ENCODE measurements at places on chromosomes 11 and 22. TPM values are rescaled to one million over a fixed set of nuclear protein-coding genes. Genes with fewer than 3 reads are reported as not detected.

- no peak for DNase-seq
Measured at GRCh38 chr11:5611627-5612026, 13.2 kb upstream of the TRIM34 start.

DNA sequence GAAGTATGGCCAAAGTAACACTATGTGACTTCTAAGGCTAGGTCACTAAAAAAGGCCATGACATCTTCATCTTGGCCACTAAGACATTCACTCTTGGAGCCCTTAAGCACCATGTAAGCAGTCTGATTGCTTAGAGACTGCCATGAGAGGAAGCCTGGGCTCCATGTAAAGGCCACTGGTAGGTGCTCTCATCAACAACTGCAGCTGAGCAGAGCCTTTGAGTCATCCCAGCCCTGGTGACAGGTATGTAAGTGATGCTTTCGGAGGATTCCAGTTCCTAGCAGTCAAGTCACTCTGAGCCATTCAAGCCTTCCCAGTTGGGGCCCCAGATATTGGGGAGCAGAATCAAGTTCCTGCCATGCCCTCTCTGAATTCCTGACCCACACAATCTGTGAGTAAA lies 26.2 kb downstream of the GAB2 start:
- DNase-seq, result no peak

- DNase-seq, result no peak
Measured at GRCh38 chr11:35373284-35373933, 45.9 kb downstream of the SLC1A2 start.

ANO9 gene
- 0.82 TPM for total RNA-seq

DNA sequence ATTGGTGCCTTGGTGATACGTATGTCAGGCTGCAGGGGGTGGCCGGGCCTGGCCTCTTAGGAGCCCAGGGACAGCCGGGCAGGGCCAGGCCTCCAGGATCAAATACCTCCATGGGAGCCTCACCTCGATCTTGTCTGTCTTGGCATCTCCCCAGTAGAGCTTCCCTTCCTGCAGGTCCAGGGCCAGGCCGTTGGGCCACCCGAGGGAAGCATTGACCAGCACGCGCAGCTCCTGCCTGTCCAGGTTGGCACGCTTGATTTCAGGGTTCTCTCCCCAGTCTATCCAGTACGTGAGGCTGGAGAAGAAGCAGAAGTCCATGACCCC lies 137.7 kb downstream of the CRYBB2 start:
- no peak for DNase-seq

DNA sequence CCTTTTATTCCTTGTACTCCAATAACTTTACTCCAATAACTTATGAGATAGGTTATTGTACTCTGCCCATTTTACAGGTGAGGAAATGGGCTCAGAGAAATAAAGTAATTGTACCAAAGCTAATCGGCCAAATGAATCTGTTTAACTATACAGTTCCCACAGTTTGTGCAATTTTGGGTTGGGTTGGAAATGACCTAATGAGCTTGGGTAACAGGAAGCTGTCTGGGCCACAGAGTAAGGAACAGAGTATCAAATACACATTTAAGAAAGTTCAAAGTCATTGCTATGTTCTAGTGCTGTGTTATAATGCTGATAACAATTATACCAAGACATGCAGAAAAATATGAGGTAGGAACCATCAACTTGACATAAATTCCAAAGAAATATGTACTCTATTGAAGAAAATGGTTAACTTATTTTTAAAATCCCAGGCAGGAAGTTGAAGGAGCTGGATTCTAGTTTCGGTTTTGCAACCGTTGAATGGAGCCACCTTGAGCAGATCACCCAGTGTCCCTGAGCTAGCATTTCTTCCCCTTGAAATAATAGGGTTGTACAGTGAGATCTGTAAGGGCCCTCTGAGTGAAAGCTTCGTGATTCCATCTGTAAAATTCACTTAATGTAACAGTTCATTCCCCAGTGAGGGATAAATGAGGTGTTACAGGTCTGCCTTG lies 360.9 kb upstream of the NARS2 start:
- no peak for DNase-seq

- no peak for DNase-seq
Measured at GRCh38 chr11:67522844-67523555, at the start of gene CABP2. Gene CABP2 (minus strand): TSS chr11:67523446. CDS start chr11:67523326, 120 bp downstream.

OR52E8 gene
- not detected for total RNA-seq

NDUFV1 gene
- 117 TPM for total RNA-seq

DNA sequence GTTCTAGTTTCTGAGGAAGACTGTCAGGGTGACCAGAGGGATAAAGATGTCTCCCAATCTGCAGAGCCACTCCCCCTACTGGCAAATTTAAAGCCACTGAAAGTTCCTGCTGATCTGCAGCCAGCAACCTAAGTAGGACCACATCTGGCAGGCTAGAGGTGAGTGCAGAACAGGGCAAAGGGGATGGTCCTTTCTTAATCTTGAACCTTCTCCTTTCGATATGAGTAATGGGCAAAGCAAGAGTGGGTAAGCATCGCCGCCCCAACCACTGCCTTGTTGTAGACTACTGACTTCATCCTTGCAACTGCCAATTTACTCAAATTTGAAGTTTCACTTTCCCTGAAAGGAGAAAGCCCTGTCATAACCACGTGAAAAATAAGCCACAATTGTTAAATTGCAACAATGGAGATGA lies 30.7 kb downstream of the SCUBE2 start:
- no peak for DNase-seq

DNA sequence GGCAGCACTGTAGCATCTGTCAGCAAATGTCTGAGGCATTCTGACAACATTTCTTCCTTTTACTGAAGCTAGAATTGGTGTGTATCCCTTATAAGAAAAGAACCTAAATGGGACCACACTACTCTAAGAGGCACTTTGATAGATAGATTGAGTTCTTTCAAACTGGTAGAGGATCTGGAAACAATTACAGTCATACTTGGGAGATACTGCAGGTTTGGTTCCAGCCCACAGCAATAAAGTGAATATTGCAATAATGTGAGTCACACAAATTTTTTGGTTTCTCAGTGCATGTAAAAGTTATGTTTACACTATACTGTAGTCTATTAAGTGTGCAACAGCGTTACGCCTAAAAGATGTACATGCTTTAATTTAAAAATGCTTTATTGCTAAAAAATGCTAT lies 96.9 kb downstream of the SBF2 start:
- DNase-seq, result no peak

MS4A6E gene
- total RNA-seq, result not detected

MMP26 gene
- total RNA-seq, result not detected

GRCh38 chr11:104602643-104603042 lies 295.6 kb downstream of the CASP12 start:
- DNase-seq, result no peak

GRCh38 chr11:58199271-58199670 lies 4.7 kb downstream of the OR1S2 start:
- DNase-seq, result no peak

GRCh38 chr11:123729602-123730001 lies 11.9 kb downstream of the ZNF202 start:
- no peak for DNase-seq

DNA sequence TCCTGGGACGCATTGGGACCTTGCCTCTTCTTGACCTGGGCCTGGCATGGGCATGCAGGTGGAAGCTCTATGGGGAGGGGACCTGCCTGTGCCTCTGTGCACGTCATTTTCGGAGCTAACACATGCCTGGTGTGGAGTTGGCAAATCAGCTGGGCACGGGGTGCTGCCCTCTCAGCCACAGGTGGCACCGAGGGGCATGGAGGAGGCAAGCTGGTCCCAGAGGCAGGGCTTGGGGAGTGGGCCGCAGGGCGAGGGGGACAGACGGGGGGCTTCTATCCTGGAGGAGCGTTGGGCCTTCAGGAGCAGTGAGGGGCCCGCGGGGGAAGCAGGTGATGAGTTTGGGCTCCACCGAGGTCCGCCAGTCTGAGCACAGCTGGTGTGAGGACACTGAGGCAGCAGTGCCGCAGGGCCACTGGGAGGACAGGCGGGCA lies 362.0 kb downstream of the TBC1D22A start:
- DNase-seq, result no peak

DNA sequence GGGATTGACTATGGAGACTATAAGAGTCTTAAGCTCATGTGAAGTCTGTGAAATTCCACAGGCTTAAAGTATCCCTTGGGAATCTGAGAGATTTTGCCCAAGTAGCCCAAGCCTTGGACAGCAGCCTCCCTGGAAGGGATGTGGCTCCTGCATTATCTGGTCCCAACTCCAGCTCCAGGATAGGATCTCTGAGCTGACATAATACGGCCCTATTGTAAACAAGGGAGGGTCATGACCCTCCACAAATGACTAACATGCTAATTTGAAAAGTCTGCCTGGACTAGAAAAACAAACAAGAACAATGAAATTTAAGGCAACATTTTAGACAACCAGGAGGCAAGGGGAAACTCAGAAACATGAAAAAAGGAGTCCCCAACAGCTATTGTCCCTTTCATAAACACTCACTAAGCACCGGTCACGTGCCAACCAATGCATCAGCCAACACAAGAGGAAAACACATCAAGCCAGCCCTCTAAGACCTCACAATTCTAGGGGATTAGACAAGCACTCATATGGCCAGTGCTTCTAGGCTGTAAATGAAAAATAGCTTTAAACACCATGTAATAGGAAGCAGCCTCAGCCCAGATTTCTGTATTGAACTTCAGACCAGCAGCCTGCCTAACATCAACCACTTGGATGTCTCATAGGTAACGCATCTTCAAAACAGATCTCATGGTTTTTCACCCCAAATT lies 101.2 kb upstream of the TIMP3 start:
- DNase-seq, result no peak

DNA sequence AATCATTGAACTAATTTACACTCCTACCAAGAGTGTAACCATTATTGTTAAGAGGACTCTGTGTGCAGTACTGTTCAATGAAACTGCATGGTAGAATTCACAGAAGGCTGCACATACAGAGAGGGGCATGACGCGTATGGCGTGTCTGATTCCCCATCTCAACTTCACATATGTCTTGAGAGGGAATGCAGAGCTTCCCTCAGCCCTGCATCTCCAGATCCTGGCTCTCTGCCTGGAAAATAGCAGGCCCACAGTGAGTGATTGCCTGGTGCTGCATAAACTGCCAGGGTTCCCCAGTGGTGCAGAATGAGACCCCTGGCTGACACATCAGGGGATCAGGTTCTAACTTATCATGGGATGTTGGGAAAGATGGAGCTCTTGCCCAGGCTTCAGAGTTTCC lies 260.2 kb upstream of the ISX start:
- DNase-seq, result no peak

INPP5J gene
- total RNA-seq, result 3.0 TPM

RAB39A gene
- total RNA-seq, result 0.67 TPM

FXYD6 gene
- 8.1 TPM for total RNA-seq

GRCh38 chr11:86458294-86459001 lies 83.8 kb downstream of the CCDC81 start:
- DNase-seq, result no peak

SCGB1C1 gene
- total RNA-seq, result not detected

DNA sequence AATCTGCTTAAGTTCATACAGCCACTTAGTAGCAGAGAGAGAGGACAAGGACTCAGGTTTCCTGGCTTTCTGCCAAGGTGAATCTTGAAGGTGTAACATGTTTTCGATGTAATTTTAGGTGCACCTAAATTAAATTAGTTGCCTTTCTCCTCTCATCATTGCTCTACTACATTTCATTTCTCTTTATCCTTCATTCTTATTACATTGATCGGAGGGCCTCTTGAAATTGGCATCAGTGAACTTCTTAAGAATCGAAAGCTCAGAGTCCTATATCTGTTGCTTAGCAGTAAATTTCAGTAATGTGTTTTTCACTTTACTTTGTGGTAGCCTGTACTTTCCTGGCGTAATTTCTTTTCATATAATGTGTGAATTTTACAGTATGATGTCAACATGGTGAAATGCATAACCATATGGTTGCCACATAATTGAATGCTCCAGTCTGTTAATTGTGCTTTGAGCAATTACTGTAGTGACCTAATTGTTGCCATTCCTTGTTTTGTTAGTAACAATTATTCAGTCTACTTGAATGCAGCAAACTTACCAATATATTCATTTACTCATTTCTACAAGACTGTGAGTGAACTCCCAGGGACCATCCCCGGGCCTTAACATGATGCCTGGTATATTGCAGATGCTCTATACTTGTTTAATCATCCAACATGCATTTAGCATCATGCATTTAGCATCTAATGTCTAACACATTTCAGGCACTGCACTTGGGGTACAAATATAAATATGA lies 138.1 kb downstream of the MAML2 start:
- no peak for DNase-seq

DNA sequence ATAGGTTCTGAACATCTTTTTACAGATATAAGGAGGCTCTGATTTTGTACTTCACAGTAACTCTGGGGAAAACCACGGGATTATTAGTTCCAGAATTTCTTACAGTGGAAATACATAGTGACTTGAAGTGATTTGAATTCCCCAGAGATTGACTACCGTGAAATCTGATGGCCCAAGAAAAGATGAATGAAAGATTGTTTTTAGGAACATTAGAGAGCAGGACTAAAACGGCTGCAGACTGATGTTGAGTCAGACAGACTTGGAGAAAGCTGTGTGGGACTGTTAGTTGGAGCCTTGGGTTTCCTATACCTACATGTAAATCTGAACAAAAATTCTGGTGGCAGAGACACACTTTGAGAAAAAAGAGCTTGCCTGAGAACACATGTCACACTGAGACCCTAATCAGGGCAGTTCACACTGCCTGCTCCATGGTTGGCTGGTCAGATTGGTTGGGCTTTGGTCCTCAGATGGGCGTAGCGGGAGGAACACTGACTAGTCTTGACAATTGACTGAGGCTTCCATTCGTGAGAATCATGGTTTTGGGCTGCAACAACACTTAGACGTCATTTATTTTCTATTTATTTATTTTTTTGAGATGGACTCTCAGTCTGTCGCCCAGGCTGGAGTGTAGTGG lies 6.8 kb downstream of the PPP6R3 start:
- DNase-seq, result no peak

BTBD18 gene
- total RNA-seq, result not detected

GRCh38 chr11:133787379-133788141 lies 57.8 kb downstream of the SPATA19 start:
- no peak for DNase-seq

DNA sequence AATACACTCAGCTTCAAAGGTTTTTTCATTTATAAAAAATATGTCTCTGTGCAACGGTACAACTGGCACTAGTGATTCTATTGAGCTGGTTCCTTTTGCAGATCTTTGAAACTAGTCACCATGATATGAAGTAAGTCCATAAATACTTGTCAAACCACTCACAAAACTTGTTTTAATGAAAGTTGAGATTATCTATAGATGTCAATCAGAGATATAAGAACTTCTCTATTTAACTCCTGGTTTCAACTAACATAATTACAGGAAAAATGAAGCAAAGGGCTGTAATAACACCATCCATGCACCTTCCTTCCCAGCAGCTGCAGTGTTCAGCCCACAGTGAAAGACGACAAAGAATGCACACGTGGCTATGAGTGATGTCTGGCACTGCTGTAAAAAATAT lies 44.7 kb downstream of the TMEM123 start:
- DNase-seq, result no peak

- DNase-seq, result no peak
Measured at GRCh38 chr11:47631473-47631872, 10.9 kb downstream of the MTCH2 start.

Measured in astrocyte (in vitro differentiated cells and primary cell).